ENCODE measurements at places on chromosomes 7 and 10.

DNA sequence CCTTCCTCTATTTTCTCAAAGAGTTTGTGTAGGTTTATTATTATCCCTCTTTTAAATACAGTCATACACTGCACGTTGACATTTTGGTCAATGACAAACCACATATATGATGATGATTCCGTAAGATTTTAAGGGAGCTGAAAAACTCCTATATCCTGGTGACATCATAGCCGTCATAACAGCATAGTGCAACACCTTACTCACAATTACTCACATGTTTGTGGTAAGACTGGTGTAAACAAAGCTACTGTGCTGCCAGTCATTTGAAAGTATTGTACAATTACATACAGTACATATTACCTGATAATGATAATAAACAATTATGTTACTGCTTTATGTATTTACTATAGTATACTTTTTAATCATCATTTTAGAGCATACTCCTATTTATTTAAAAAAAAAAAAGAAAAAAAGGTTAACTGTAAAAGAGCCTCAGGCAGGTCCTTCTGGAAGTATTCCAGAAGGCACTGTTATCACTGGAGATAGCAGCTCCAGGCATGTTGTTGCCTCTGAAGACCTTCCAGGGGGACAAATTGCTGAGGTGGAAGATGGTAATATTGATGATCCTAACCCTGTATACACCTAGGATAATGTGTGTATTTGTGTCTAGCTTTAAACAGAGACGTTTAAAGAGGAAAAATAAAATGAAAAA is 123.3 kb upstream of the CDK1 start:
- no peak for DNase-seq

DNA sequence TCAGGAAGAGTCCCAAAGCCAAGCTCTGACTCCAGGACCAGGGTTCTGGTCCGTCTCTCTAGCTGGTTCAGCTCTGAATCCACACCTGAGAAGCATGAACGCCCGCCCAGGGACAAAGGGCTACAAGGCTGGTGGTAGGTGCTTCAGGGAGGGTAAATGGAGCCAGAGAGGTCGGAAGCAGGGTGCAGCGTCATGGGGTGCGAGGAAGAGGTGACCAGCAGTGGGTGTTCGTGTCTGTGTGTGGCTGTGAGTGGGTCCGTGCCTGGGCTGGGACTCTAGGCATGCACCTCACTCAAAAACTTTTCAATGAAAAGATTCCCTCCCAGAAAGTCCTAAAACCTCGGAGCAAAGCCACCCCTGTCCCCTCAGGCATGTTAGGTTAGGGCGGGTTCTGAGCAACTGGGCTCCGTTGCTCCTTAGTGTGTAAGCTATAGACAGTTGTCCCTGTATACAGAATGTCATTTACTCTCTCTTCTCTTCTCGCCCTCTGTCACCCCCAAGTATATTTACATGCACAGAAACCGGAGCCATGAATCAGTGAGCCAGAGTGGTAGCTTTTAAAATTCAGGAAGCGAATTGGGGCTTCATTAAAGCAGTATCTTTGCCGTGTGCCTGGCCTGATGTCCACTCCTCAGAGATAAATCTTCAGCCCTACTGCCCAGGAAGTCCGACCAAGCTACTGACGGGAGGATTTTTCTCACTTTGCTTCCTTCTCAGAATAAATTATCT is 12.3 kb upstream of the GATA3 start:
- DNase-seq: no peak

DNA sequence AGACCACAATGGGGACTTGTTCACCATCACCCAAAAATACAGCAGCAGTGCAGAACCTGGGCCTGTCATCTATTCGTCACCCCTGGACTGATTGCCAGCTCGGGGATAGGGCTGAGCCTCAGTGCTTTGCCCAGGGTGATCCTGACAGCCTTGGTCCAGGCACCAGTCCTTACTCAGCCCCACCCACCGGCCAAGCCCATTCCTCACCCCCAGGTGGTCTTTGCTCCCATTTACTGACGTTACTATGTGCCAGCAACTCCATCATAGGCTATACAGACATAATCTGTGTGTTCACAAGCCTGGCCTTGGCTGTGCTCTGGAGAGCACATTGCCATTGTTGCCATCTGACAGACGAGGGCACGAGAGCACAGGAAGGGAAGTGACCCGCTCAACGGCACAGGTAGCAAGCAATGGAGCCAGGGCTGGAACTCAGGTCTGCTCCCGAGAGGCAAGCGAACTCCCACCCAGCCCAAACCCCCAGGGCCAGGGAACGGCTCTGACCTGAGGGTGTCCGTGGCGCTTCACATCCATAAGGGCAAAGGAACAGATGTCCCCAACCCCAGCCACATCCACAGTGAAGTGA is 6.8 kb downstream of the ATG9B start:
- DNase-seq: no peak

GRCh38 chr10:23001901-23002516 is 74.2 kb downstream of the ARMC3 start:
- no peak for DNase-seq

DNA sequence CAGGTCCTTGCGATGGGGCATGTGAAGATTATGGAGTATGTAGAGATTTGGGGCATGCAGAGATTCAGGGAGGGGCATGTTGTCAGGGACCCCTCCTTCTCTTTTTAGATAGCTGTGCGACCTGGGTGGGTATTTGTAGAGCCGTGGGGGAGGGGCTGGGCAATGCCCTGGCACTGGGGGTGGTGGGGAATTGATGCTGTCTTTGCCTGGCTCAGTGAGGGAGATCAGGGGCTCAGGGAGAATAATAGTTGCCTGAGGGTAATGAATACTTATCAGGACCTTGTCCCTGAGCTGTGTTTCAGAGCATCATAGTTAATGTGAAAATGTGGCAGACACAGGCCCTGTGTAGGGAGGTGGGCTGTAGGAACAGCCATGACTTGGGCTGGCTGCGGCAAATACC is 3.5 kb downstream of the RAMP3 start:
- no peak for DNase-seq

GRCh38 chr10:48197236-48197899 is 77.1 kb downstream of the FRMPD2 start:
- DNase-seq: no peak

GRCh38 chr7:87171282-87171934 is 19.2 kb downstream of the DMTF1 start:
- no peak for DNase-seq

DNA sequence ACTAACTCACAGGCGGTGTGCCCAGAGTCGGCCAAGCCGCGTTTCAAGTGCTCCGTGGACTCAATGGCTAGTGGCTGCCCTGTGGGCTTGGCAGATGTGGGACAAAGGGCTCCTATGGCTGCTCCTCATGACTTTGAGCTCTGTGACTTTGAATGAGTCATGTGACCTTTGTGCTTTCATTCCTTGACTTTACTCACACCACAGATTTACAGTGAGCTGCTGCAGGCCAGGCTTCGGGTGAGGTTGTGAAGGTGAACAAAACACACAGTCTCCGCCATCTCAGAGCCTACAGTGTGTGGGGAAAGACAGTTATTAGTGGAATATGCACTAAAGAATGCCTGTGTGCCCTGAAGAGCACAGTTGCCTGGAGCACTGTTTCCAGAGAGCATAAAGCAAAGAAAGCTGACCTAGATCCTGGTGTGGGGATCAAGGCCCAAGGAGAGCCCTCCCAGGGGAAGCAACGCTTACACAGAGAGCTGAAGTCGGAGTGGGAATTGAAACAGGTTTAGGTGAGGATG is 29.7 kb upstream of the PLEKHA1 start:
- DNase-seq: peak; percentile 7

DNA sequence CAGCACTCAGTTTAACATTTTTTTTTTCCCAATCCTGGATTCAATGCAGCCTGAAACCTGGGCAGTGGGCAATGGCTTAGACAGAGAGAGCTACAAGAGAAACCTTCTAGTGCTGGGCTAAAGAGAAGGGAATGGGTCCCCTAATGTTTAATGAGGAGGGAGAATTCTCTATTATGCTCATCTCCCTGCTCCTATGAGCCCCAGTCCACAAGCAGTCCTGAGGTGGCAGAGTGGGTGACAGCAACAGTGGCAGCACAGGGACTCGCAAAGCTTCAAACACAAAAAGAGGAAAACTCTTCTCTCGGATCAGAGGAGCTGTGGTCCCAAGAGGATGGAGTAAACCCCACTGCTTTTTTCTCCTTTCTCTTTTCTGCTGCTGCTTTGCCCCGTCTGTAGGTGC is 36.5 kb downstream of the COBL start:
- no peak for DNase-seq

DNA sequence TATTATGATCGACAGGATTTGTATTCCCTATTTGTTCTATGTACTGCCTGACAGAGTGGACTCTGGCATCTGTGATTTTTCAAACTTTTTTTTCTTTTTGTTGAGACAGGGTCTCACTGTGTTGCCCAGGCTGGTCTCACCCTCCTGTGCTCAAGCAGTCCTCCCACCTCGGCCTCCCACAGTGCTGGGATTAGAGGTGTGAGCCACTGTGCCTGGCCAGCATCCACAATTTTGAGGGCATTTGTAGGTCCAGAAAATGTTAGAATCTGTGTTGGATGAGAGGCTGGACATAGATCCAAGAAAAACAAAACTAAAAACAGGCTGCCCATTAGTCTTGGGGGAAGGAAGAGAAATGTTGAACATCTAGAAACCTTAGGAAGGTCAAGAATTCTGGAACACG is 34.3 kb downstream of the SGPL1 start:
- DNase-seq: no peak

DNA sequence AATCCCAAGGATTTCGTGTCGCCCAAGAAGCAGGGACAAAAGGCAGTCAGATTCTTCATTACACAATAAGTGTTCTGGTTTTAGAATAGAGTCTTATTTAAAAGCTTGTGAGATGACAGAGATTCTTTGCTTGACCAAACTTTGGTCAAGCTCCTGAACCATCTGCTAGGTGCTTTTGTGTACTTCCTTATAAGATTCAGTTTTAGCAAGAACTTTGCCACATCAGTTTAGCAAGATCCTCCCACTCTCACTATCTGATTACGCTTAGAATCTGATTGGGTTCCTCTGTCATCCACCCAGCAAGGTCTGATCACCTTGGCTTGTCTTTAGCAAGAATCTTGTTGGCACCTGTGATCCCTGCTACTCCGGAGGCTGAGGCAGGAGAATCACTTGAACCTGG is 38.2 kb upstream of the SDHAF3 start:
- DNase-seq: no peak

DNA sequence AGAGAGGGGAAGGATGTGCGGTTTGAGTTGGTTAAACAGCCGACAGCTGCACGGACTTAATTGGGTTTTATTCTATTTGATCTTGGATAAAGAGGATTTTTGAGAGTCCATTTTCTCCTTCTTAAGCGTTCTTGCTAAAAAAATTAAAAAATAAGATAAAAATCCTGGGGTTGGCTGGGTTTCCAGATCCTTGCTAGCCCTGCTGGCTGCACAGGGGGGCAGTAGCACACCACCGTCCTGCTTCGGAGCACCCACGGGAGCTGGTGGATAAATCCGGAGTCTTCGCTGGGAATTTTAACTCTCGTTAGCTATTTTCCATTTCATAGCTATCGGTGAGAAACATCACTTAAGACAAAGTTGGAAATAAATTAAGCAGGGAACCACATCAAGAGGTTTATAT is 792.0 kb downstream of the TYW1 start:
- no peak for DNase-seq

- no peak for DNase-seq
Measured at GRCh38 chr7:124188576-124188975, 155.7 kb upstream of the TMEM229A start.

DNA sequence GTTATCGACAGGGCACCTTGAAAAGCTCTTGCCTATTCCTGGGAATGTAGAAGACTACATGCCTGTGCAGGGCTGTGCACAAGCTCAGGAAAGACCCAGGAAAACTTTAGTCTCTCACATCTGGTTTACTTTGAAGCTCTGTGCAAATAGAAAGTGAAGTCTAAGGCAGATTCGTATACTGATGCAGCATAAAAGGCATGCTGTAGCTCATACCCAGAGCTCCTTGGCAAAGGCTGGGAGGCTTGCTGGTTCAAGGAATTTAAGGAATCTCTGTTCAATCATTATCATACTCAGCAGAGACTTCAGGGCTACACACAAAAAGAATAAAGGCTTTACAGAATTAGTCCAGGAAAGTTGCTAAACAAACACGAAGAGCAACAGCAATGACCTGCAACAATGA is 192.0 kb downstream of the OTUD1 start:
- no peak for DNase-seq

DNA sequence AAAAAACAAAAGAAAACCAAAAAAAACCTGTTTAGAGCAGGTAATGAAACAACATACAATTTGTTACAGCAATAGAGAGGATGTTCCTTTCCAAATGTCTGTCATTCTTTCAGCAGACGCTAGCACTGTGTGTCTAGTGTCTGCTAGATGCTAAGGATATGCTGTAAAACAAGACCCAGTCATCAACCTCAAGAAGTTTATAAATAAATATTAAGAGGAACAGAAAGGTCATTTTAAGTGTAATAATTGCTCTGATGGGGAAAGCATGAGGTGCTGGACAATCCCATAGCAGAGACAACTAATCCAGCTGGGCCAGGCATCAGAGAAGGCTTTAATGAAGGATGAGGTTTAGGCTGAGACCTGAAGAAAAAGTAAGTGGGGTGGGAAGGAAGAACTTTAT is 23.3 kb upstream of the ASCC1 start:
- DNase-seq: no peak

GRCh38 chr7:45417268-45417667 is 156.9 kb upstream of the ADCY1 start:
- no peak for DNase-seq

GRCh38 chr10:32995066-32995622 is 37.1 kb upstream of the ITGB1 start:
- no peak for DNase-seq

GRCh38 chr10:11631890-11632587 is 20.6 kb upstream of the USP6NL start:
- no peak for DNase-seq

DNA sequence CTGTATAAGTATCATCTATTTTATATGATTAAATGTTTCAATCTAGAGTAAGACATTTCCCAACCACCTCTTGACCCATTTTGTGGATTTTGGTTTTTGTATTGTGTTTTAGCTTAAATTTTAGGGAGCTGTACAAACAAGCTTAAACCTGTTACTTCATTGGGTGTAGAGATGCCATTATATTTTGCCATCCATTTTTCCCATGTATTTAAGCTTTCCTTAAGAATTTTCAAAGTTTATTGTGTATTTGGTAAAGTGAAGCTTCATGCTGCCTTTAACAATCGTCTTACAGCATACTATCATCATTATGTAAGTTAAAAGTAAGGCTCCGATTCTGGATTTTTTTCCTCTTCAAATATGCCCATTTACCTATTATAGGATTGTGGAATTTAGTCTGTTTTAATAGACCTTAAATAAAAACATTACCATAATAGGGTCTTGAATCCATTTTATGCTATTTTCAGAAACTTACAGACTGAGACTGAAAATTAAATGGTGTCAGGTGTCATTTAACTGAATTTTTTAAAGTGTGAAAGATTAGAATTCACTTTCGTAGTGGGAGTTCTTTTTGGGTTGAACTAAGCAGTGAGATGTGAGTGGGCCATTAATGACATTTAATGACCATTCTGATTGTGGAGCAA is 2.2 kb downstream of the KMT2E start:
- DNase-seq: no peak

DNA sequence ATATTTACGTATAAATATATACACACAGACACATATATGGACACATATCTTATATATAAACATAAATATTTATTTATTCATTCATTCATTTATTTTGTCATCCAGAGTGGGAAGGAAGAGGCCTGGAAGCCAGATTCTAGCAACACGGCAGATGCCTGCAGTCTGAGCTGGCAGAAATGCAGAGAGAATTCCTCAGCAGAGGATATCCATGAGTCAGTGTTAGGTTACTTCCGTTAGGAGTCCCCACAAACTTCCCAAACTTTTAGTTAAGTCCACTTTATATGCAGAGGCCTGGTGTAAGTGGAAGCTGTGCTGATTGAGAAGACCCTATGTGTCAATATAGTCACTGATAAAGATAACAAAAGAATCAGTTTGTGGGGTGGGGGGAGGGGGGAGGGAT is 89.6 kb downstream of the PPP1R17 start:
- no peak for DNase-seq

GRCh38 chr10:101466016-101466912 is 112.3 kb downstream of the BTRC start:
- DNase-seq: no peak

Measured in smooth muscle cell of the brain vasculature (primary cell).